Vagina (tissue), 2 donors: ENCODE measurements at places on chromosomes 4 and X.

GRCh38 chrX:13201605-13202219 lies 118.1 kb downstream of the ATXN3L start:
- H3K36me3 ChIP-seq = no peaks in the 10 kb centered on the region
- H3K4me3 ChIP-seq = no peak overlapping the region
- H3K27me3 ChIP-seq = no peaks in the 10 kb centered on the region
- no peak overlapping the region for H3K27ac ChIP-seq

GRCh38 chr4:74504212-74504611 lies 59.3 kb downstream of the AREG start:
- no peaks in the 10 kb centered on the region for H3K4me1 ChIP-seq
- H3K27ac ChIP-seq = no peak overlapping the region
- no peak for DNase-seq
- no peaks in the 10 kb centered on the region for H3K27me3 ChIP-seq
- H3K36me3 ChIP-seq = no peaks in the 10 kb centered on the region

DNA sequence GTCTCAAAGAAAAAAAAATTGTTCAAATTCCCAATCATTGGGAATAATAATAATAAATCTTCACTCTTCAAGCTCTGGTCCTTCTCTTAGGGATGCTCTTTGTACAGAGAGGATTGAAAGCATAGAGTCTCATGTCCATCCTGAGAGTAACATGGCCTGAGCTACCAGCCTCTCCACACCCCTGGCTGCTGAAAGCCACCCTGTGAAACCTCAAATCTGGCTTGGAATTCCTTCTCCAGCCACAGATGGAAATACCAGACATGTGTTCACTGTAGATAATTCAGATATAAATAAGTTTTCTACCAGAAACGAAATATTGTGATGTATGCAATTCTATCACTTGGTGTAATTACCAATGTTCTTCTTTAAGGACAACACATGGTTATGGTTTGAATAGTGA lies 140.6 kb downstream of the ARSF start:
- no peaks in the 10 kb centered on the region for H3K27me3 ChIP-seq
- H3K4me3 ChIP-seq = no peak overlapping the region
- DNase-seq = no peak
- no peaks in the 10 kb centered on the region for H3K36me3 ChIP-seq
- peaks cover 15% of the 10 kb centered on the region for H3K4me1 ChIP-seq

GRCh38 chr4:138627096-138627495 lies 384.9 kb upstream of the SLC7A11 start:
- H3K4me3 ChIP-seq = no peak overlapping the region
- H3K27me3 ChIP-seq = no peaks in the 10 kb centered on the region
- DNase-seq = no peak
- no peaks in the 10 kb centered on the region for H3K4me1 ChIP-seq
- no peaks in the 10 kb centered on the region for H3K36me3 ChIP-seq
- no peak overlapping the region for H3K27ac ChIP-seq

GRCh38 chr4:25178838-25179261 lies 18.6 kb upstream of the SEPSECS start:
- H3K4me3 ChIP-seq = no peak overlapping the region
- H3K27me3 ChIP-seq = no peaks in the 10 kb centered on the region
- DNase-seq = no peak
- H3K27ac ChIP-seq = no peak overlapping the region
- H3K36me3 ChIP-seq = no peaks in the 10 kb centered on the region
- H3K4me1 ChIP-seq = peaks cover 2% of the 10 kb centered on the region

DNA sequence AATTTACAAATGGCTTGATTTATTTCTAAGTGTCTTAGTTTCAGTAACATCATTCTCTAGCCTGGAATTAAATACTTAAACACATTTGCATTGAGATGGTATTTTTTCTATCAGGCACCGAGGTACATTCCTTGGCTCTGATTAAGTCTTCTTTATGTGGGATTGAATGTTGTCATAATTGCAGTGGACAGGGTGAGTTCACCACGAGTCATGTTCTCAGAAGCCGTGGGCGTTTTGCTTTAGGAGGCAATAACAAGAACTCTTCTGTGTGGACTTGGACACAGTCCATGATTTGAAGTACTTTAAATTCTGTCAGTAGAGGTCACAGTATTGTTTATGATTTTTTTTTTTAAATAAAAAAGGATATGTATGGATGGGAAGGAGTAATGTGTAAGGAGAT lies 57.1 kb upstream of the EFHC2 start:
- no peaks in the 10 kb centered on the region for H3K27me3 ChIP-seq
- no peaks in the 10 kb centered on the region for H3K4me1 ChIP-seq
- no peak for DNase-seq
- no peak overlapping the region for H3K27ac ChIP-seq

DNA sequence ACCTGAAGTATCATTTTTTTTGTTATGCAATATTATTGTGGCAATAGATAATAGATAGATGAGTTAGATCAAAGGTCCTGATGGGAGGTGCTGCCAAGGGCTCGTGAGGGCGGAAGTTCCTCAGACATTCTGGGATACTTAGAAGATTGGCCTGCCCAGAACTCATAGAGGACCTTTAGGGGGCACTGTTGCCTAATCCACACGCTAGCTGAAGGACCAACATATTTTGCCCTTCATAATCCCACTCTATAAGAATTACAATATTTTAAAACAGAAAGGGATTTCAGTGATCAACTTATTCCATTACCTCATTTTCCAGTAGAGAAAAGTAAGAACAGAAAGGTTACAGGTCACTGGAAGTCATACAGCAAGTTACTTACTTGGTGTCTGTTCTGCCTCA lies 22.9 kb upstream of the COX7B2 start:
- H3K27me3 ChIP-seq = no peaks in the 10 kb centered on the region
- no peaks in the 10 kb centered on the region for H3K4me1 ChIP-seq
- no peak overlapping the region for H3K27ac ChIP-seq
- no peak for DNase-seq
- H3K36me3 ChIP-seq = no peaks in the 10 kb centered on the region

- no peak for DNase-seq
- H3K36me3 ChIP-seq = no peaks in the 10 kb centered on the region
- H3K27ac ChIP-seq = no peak overlapping the region
- no peak overlapping the region for H3K4me3 ChIP-seq
- no peaks in the 10 kb centered on the region for H3K4me1 ChIP-seq
Measured at GRCh38 chrX:39667191-39667590, 430.6 kb downstream of the BCOR start.
